Fibroblast of mammary gland (primary cell): ENCODE measurements at places on chromosomes 7 and 10.

DNA sequence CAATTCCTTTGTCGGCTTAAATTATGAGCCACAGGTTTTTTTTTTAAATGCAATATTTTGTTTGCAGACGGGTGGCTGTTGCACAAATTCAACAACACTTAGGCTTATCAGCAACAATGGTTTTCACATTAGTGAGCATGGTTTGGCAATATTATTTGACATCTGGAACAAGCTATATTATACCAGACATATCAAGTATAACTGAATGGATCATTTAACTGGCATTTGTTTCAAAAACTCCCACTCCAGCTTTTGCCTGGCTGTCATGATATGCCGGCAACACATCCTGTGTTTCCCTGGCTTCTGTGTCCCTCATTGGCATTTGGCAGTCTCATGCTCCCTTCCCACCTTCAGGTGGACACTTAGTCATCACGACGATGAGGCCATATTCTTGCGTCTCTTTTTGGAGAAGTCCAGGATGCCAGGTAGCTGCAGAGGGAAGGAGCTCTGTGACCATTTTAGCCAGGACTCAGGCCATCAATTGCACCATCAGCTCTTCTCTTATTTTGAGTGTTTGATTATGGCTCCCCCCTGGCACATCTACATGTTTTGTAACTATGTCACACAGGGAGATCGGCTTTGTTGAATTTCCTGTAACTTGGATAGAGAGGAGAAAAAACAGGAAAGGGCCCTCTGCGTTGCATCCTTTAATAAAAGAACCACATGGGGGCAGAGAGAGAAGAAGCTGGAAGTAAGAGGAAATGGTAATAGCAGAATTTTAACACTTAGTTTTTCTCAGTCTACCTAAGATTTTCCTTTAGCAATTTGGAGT is 413.9 kb downstream of the LRMDA start:
- DNase-seq = no peak

- peak; percentile 7 for DNase-seq
Observed at GRCh38 chr7:44944821-44945220, 34.0 kb downstream of the MYO1G start.

- DNase-seq = no peak
Observed at GRCh38 chr10:11869219-11869618, 46.1 kb downstream of the PROSER2 start.

DNA sequence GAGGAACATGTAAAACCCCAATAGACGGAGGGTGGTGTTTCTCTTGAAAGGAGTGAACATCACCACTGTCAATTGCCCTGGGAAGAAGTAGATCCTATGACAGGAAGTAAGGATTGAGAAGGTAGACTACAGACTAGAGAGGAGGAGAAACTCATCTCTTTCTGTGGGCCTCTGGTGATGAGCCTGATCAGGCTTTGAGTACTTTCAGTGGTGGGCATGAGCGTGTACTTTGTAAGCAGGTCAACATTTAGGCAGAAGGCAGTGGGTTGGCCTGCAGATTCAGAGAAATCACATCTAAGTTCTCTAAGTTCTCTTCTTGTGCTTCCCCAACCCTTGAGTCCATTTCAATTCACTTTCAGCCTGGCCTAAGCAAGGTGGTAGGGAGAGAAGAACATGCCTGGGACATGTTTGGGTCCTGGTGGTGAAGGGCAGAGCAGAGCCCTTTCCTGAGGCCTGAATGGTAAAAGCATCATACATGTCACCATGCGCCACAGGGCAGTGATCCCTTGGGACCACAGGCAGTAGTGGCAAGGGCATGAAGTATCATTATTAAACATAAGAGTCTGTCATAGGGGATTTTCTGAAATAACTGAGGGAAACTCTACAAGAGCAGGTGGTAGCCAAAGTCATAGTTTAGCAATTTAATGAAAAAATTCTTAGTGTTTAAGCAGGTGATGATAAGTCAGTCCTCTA is 56.4 kb upstream of the ANKRD1 start:
- no peak for DNase-seq

- DNase-seq = no peak
Observed at GRCh38 chr7:101395376-101395775, 32.7 kb downstream of the COL26A1 start.

DNA sequence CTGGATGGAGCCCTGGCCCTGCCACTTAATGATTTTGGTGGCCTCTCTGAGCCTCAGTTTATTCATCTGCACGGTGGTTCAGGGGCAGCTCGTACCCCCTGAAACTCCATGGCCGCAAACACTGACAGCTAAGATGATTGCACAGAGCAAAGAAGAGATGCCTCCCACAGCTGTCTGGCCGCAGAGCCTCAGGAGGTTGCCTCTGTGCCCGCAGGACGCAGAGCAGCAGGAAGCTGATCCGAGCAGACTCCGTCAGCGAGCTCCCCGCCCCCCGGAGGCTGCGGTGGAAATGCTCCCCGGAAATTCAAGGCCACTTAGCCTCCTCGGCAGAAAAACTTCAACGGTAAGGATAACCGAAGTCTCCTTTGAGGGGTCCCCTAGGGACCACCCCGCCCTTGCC is 30.2 kb upstream of the C10orf53 start:
- DNase-seq = no peak

- peak; percentile 55 for DNase-seq
Observed at GRCh38 chr10:33459602-33460001, 125.1 kb upstream of the NRP1 start.

DNA sequence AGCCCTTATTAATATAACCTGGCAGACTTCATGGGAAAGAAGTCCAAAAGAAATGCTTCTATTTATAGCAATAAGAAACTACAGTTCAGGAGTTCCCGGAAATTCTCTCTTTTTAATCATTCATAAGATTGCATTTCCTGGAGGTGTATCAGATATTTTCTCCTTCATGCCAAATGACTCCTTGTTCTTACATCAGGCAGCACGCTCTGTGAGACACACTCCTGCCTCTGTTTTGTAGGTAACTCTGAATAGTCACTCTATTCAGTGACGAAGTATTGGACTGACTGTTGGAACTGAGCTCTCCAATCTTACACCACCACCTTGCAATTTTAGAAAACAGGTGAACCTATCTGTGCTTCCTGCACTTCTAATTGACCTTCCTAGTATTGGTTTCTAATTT is 78.7 kb upstream of the MSRB2 start:
- DNase-seq = no peak

DNA sequence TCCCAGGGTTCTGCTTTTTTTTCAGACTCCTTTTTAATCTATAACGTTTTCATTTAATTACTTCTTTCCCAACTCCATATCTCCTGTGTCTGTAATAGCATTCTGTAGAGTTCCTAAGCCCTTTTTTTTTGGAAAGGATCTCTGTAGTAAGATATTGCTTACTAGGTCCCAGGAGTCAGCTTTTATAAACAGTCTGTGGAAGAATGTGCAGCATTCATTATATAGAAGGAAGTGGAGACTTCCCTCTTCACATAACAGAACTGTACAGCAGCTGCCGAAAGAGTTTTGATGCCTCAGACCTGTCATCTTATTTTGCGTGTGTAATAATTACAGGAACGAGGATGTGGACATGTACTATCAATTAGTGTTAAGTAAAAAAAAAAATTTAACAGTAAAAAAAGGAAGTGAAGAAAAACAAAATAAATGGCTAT is 7.4 kb upstream of the STEAP4 start:
- no peak for DNase-seq

DNA sequence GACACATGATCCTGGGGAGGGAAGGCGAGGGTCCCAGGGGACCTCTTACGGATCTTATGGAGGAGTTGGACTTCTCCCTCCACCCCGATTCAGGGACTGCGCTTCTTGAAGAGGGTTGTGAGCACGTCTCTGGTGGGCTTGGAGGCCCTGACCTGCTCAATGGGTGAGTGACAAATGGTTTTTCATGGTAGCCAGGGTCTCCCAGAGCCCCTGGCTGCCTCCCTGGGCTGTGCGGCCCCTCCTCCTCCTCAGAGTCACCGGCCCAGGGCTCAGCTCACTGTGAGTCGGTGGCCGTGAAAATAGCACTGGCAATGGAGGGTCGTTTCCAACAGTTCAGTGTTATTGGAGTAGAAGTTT is 26.6 kb downstream of the INPP5A start:
- DNase-seq = no peak
